ENCODE measurements at places on chromosomes 1 and 21.

GRCh38 chr1:198641966-198642668 lies 3.3 kb downstream of the PTPRC start:
- DNase-seq: no peak

- DNase-seq: peak; percentile 91
Observed at GRCh38 chr1:9687120-9687873, 35.8 kb downstream of the PIK3CD start.

- no peak for DNase-seq
Observed at GRCh38 chr21:17802572-17802971, 16.6 kb downstream of the C21orf91 start.

DNA sequence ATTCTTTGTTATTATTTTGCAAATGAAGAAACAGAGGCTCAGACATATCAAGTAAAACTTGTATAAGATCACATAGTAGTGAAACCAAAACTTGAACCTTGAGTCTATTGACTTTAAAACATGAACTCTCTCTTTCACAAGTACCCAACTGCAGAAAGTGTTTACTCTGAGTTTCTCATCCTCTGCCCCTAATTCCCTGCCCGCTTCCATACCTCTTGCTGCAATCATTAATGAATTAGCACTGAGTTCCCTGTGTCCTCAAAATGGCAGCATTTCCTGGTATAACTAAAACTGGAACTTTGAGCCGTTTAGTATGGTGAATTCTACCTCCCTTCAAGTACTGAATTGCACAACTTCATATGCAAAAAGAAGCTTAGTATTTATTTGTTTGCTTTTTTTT lies 147.7 kb upstream of the DNAH14 start:
- DNase-seq: no peak

- DNase-seq: no peak
Observed at GRCh38 chr1:238767321-238767720, 619.0 kb upstream of the CHRM3 start.

DNA sequence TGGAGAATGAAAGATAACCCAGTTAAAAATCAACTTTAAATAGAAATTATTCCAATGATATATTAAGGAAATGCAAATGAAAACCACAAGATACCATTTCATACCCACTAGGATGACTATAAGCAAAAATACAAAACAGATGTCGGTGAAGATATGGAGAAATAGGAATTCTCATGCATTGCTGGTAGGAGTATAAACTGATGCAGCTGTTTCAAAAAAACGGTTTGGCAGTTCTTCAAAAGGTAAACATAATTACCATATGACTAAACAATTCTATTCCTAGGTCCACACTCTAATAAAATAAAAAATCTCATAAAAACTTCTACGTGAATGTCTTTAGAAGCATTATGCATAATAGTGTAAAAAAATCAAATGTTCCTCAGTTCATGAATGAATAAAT lies 763.3 kb upstream of the BRINP3 start:
- DNase-seq: no peak

DNA sequence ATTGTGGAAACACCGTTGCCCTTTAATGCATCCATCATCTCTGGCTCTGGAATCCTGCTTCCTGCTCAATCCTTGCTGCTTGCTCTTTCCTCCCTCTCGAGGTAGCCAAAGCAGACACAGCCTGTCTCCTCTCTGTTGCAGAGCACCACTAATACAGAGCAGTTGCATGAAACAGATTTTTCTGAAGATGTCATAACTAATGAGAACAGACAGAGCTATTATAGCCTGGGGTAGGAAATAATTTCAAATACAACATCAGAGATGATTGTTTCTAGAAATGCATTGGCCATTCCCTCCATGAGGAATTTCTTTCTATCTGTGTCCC lies 23.3 kb upstream of the ACBD6 start:
- DNase-seq: no peak

DNA sequence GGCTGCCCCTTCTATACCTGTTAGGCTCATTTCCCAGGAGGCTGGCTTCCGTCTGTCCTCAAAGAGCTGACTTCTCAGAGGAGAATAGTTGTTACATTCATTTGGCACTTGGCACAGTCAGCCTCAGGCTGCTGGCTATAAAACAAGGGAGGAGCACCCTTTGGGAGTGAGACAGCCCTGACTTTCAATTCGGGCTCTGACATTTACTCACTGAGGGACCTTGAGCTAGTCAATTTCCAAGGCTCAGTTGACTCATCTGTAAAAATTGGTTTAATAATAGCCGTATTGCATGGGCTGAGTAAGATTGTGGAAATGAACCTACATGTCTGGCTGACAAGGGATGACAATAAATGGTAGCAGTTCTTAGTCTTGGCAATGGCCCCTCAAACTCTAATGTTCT lies 13.7 kb downstream of the ALX3 start:
- no peak for DNase-seq

DNA sequence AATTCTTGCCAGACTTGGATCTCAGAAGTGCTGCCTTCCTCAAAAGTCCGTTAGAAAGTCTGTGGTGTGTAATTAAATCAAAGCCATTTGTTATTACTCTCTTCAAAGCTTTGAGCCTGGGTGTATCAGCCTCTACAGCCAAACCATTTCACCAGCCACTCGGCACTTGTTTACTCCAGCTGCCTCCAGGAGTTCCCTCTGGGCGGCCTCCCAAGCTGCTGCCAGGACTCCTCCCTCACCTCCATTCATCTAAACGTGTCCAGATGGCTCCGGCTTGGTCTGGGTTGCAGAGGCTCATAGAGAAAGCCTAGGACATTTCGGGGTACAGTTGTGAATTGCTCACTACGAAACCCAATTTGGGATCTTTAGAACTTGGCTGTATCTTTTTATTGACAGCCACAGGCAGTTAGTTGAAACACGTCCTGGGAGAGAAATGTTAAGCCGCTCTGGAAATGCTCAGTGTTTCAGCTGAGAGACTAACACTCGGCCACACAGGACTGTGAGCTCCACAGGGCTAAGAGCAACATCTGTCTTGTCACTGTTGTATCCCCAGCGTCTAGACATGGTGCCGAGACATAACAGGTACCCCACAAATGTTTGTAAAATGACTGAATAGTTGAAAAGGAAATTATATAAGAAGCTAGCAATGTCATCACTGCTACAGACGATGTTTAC lies 116.9 kb upstream of the NGF start:
- DNase-seq: no peak

GRCh38 chr1:59701376-59701775 lies 113.4 kb upstream of the HOOK1 start:
- no peak for DNase-seq

GRCh38 chr21:21029164-21029563 lies 31.0 kb downstream of the NCAM2 start:
- no peak for DNase-seq

DNA sequence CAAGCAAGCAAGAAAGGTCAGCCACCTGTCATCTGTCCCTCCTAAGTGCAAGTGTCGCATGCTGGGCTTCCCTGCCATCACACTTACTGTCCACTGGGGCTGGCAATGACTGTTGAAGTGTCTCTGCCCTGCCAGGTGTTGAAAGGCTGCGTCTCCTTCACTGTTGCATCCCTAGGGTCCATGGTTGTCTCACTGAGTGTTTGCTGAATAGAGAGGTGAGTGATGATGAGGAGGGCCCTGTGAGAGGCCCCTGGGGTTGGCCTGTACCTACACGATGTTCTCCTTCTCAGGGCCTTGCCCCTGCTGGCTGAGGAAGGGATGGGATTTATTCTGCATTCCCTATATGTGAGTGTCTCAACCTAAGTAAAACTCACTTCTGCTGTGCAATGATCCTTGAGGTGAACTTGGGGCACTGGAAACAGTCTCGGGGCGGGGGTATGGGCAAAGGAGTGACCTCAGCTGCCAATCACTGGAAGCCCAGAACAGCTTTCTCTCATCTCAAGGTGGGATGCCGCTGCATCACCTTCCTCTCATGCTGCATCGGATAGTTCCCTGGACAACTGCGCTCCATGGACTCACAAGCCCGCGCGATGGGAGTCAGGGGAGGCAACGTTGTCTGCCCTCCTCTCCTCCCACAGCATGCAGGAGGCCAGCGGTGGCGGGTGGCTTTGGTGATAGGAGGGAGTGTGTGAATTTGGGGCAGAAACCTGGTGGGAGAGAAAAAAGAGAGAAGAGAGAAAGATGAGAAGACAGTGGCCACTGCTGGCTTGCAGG lies 35.8 kb upstream of the SOX13 start:
- DNase-seq: no peak

GRCh38 chr1:147388969-147389368 lies 146.5 kb downstream of the CHD1L start:
- DNase-seq: no peak

DNA sequence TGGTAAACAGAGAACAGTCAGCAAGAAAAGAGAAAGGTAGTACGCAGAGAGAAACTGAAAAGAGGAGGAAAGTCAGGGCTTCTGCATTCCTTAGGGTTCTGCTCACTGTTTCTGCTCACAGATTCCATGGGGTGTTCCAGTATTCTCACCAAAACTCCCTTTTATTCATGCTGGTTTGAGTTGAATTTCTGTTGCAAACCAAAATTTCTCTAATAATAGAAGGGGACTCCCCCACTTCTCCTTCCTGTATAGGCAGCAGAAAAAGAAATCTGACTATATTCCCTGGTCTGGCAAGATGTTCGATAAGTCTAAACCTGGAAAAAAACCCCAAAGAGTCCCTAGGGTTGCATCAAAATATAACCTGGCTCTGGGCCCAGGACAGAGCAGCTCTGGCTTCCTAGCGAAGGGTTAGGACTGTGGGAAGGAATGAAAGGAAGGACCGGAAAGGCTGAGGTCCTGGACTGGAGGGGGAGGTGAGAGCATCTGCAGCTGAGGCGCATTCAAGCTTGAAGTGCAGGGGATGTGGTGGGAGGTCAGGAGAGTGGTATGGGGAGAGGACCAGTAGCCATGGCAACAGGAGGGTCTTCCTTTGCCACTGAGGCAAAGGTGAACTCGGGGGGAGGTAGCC lies 18.8 kb upstream of the RGS16 start:
- no peak for DNase-seq

DNA sequence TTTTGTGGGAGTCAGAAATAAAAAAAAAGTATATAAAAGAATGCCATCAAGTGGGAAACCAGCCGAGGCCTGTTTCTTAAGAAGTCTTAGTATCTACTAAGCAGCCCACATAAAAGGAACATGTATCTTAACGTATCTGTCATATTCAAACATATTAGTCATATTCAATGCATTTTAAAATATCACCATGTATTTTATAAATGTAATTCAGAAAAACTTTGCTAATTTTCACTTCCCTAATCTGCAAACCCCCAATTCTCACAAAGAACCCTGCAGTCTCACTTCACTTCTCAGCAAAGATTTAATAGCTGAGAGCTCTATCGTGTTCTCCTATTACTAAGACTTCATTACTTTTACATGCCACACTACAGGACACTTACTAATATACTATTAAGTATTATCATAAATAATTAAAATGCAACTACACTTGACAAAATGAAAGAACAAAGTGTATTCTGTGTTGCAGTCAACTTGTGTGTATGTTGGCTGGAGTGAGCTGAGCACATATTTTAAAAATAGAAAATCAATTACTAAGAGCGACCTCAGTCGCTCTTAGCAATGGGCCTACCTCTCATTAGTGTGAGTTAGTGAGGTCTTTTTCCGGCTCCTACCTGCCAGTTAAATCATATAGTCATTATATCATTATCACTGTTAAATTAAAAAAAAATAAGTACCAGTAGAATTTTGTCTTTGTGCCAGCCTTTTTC lies 484.3 kb downstream of the LMO4 start:
- no peak for DNase-seq

GRCh38 chr1:147652306-147652705 lies 18.0 kb downstream of the ACP6 start:
- no peak for DNase-seq

GRCh38 chr1:162193815-162194214 lies 124.3 kb downstream of the NOS1AP start:
- DNase-seq: no peak

DNA sequence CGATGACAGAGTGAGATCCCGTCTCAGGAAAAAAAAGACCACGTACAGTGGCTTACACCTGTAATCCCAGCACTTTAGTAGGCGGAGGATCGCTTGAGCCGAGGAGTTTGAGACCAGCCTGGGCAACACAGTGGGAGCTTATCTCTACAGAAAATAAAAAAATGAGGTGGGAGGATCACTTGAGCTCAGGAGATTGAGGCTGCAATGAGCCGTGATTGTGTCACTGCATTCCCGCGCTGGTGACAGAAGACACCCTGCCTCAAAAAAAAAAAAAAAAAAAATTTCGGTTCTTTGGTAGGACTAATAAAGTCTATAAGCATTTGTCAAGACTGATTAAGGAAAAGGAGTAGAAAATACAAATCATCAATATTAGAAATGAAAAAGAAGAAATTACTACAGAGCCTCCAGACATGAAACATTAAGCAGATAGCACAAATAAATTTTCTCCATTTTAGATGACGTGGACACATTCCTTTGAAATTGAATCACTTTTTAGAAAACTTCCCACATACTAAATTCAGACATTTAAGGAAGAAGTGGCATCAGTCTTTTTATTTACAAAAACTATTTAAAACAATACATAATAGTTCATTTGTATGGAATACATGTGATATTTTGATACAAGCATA lies 30.4 kb downstream of the MORC3 start:
- DNase-seq: no peak

- no peak for DNase-seq
Observed at GRCh38 chr1:154403261-154403943, 1.7 kb upstream of the IL6R start.

DNA sequence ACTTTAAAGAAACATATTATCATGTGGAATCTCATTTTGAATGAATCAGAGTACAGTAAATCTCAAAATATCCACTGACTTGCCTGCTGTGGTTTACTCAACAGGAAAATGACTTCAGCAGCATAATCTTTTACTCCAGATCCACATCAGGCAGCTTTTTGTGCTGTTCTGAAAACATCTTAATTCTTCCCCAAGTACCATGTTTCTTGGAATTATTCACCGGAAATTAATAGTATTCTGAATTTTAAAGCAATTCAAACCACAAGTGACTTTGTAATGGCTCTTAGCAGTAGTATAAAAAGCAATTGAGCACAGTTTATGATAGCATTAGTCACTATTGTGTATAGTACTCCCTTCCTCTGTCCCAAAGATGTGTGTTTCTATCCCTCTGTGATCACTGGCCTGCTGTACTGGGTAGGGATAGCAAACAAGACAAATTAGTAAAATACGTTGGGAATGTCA lies 64.2 kb upstream of the ERRFI1 start:
- DNase-seq: no peak

DNA sequence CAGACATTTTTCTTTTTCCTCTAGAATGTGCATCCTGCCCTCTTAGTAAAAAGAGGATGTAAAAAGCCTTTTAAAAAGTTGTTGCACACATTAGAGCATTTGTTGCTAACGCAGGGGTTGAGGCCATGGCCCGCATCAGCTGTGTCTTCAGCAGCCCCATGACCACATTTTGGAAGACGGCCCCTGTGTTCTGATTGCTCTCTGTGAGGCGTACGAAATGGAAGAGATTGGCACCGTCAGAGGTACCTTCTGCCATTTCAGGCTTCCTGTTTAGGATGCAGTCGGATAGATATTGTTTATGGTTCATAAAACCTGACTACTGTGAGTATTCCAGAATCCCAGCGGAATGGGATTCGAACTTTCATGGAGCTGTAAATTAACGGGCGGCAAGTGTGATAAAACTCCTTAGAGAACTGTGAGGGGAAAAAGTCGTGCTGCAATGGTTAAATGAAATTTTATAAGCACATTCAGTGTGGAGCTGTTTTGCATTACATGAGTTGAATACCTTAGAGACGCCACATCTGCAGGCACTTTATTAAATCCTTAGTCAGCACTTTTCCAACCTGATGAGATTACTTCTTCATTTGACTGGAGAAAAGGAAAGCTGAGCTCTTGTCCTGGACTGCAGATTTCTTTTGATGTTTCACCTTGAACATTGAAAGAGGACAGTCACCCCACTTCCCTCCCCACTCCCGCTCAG lies 273.9 kb downstream of the TM2D1 start:
- no peak for DNase-seq

All from K562 (cell line).